ENCODE measurements at places on chromosomes 1 and 21. TPM values are rescaled to one million over a fixed set of nuclear protein-coding genes. Genes with fewer than 3 reads are reported as not detected.

The GNAT2 gene
- 0.17 TPM for total RNA-seq

The USP25 gene
- total RNA-seq: 25.8 TPM

The PLA2G2F gene
- total RNA-seq: not detected

The SNX7 gene
- total RNA-seq: 25.9 TPM

The RHD gene
- total RNA-seq: not detected

The MAN1C1 gene
- total RNA-seq: 47.8 TPM

The TMEM200B gene
- 25.4 TPM for total RNA-seq

The SPATA1 gene
- 0.85 TPM for total RNA-seq

The SLFNL1 gene
- 0.58 TPM for total RNA-seq

The NBPF4 gene
- not detected for total RNA-seq

The CELA3A gene
- not detected for total RNA-seq

The LENEP gene
- total RNA-seq: not detected

The MEX3A gene
- total RNA-seq: 1.1 TPM

The NBPF10 gene
- 2.0 TPM for total RNA-seq

The RAVER2 gene
- 3.3 TPM for total RNA-seq

The ZNF644 gene
- total RNA-seq: 15.5 TPM

The SMIM1 gene
- not detected for total RNA-seq

The HAPLN2 gene
- not detected for total RNA-seq

The OR2T35 gene
- not detected for total RNA-seq

The TAS1R3 gene
- not detected for total RNA-seq

The IQGAP3 gene
- total RNA-seq: 0.58 TPM

The S1PR1 gene
- 3.5 TPM for total RNA-seq

All from pericardium fibroblast (primary cell).